Coronary artery (tissue), 2 donors: ENCODE measurements at places on chromosomes 11 and 22.

GRCh38 chr11:61695917-61696316, 15.7 kb downstream of the DAGLA start:
- DNase-seq: peak; percentile 84

- no peak for DNase-seq
Measured at GRCh38 chr11:129973809-129974208, 28.8 kb downstream of the PRDM10 start.

DNA sequence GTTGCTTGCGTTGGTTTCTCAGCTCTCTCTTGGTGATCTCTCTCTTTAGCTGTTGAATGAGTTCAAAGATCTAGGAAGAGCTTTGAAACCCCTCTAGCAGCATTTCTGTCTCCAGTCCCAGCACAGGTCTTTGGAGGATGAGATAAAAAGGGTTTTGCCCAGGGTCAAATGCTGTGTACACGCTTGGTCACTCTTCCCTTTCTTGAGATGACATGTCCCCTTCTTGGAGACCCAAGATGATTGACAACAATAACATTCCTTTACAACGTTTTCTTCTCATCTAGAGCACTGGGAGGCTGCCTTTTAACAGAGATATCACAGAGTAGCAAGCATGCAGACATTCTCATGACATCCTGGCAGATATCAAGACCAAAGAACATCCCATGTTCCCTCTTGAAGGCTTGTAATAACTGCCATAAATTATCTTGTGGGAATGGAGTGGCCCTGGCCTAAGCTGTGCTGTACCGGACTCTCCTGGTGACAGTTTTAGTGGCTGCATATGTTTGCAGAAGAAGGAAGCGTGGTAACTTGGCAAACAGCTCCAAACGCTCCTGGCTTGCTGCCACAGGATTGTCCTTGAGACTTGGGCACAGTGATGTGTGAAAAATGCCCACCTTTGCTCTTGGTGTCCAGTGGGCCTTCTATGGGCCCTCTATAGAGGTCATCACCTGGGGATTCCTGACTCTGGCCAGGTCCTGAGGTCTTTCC, 107.8 kb downstream of the PTPRJ start:
- no peak for DNase-seq

- DNase-seq: peak; percentile 72
Measured at GRCh38 chr11:19370100-19370861, 129.5 kb upstream of the E2F8 start.

DNA sequence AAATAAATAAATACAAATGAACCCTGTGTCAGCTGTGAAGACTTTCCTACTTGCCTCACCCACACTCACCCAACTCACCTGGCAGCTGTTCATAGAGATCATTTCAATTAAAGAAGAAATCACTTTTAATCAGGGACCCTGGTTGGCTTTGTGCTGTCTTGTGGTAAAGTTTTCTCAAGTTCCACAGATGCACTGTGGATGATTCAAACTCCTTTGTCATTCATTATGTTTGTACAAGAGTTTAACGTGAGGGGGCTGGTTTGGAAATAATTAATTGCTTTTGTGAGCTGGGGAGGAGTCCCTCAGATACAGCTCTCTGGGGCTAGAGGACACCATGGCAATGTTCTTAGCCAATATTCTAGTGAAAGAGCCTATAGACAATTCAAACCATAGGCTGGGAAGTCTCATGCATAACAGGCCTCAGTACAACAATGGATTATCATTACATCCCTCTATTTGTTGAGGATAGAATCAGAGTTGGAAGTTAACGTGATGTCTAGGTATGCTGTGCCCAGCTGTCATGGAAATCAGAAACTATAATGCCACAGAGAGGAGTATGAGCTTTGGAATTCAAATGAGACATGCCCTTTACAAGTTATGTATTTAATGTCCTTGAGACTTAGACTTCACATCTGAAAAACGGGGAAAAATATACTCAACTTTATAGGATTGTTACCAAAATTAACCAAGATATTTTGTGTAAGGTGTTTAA, 698.5 kb downstream of the KCNA4 start:
- no peak for DNase-seq

GRCh38 chr11:15780382-15780781, 576.0 kb downstream of the SOX6 start:
- DNase-seq: no peak

GRCh38 chr11:34613015-34613414, 7.9 kb upstream of the EHF start:
- DNase-seq: no peak

DNA sequence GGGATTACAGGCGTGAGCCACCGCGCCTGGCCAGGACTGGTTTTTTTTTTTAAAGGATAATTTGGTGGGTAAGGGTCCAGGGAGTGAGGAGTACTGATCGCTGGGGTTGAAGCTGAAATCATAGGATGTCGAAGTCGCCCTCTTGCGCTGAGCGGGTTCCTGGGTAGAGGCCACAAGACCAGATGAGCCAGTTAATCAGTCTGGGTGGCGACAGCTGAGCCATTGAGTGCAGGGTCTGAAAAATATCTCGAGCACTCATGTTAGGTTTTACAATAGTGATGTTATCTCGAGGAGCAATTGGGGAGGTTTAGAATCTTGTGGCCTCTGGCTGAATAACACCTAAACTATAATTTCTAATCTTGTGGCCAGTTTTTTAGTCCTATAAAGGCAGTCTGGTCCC, 7.8 kb downstream of the APOL5 start:
- DNase-seq: no peak

DNA sequence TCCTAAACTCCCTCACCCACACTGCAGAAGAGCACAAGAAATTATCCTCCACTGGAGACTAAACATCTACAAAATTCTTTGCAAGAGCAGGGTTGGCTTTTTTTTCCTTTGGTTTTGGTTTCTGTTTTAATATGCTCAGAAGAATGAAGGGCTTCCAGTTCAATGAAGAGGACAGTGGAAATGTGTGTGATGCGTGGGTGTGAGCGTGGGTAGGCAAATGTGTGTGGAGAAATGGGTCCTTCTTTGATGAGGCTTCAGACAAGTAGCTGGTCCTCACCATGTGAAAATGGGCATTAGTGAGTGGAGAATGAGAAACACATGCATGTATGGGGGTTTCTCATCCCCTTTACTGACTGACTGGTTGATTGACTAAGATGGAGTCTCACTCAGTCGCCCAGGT, 263.3 kb upstream of the SYN3 start:
- no peak for DNase-seq

- DNase-seq: no peak
Measured at GRCh38 chr11:19697721-19698121, 14.9 kb upstream of the NAV2 start.

DNA sequence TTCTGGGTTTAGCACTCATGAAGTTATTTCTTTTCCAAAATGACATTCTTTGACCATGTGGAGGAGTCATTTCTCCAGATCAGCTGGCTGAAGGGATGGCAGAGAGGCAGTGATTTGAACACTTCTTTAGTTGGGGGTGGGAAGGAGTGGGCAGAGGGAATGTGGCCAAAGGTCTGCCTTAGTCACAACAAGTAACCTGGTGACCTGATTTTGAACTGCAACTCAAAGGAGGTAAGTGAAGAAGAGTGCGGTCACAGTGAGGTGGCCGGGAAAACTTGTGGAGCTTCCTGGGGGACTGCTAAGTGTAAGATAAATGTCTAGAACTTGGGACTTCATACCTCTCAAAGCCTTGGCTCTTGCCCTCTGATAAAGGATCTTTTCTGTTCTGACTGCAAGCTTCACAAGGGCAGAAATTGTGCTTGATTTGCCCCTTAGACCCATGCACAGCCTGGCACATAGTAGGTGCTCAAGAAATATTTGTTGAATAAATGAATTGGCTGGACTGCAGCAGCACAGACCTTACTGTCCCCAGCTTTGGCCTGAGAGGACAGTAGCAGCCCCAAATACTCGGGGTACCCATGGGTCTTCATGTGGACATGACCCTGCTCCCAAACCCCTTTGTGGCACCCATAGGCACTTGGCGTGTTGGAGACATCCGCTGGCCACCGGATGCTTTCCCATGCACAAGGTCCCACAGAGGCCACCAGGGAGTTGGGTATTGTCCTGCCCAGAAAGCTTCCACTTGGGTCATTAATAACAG, 99.0 kb upstream of the ALX4 start:
- peak; percentile 54 for DNase-seq

DNA sequence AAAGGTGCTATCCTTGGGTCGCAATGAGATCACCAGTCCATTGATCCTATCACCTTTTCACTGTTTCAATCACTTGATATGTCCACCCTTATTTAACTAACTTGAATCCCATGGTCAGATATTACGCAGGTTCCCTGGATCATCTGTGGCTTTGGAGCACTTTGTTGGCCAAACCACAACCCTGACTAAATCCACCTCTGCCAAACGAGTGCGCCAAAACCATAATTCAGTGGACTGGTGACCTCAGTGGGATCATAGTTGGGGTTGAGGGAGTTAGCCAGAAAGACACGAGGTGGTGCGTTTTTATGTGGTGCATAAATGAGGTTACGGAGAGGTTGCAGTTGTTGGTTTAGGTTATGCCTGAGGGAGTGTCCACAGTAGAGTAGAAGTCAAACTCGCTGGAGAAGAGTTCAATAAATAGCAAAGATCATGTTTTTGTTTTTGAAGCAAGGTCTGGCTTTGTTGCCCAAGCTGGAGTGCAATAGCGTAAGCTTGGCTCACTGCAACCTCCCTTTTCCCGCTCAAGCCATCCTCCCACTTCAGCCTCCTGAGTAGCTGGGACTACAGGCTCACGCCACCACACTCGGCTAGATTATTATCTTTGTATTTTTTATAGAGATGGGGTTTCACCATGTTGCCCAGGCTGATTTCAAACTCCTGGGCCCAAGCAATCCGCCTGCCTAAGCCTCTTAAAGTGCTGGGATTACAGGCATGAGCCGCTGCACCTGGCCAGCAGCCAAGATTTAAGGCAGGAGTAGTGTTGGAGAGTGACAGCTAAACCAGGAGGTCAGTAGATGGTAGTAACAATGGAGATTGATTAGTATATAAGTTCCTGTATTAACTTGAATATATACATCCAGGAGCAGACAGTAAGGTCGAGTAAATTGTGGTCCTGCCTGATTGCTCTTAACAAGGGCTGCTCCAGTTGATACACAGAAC, 4.5 kb downstream of the FOXR1 start:
- no peak for DNase-seq

DNA sequence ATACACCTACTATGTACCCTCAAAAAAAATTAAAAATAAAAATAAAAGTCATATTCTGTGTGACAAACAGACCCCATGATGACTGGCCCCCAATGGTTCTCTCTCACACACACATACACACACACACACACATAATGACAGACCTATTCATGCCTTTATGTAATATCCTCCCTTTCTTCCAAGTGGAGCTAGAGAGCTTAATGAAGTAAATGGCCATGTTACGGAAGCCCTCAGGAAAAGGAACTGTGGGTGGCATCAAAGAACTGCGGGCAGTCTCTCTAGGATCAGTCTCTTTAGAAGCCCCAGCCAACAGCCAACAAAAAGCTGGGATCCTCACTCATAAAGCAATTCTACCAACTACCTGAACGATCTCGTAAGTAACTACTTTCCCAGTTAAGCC, 125.5 kb downstream of the SIK3 start:
- no peak for DNase-seq

DNA sequence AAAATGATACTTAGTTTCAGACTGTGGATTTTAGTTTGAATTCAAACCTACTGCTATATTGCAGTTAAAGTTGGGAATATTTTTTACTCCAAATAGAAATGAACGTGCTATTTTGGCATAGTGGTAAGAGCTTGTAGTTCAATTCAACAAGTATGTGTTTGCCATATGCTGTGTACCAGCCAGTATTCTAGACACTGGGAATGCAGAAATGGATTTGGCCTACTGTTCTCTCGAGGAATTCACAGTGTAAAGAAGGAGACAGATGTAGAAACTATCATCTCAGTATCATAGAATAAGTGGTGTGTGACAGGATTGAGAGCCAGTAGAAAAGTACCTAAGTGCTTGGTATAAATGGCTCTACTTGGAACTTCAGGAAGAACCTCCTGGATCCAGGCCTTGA, 80.4 kb downstream of the ATXN10 start:
- no peak for DNase-seq

- no peak for DNase-seq
Measured at GRCh38 chr22:22855617-22856308, 31.9 kb upstream of the IGLL5 start.

DNA sequence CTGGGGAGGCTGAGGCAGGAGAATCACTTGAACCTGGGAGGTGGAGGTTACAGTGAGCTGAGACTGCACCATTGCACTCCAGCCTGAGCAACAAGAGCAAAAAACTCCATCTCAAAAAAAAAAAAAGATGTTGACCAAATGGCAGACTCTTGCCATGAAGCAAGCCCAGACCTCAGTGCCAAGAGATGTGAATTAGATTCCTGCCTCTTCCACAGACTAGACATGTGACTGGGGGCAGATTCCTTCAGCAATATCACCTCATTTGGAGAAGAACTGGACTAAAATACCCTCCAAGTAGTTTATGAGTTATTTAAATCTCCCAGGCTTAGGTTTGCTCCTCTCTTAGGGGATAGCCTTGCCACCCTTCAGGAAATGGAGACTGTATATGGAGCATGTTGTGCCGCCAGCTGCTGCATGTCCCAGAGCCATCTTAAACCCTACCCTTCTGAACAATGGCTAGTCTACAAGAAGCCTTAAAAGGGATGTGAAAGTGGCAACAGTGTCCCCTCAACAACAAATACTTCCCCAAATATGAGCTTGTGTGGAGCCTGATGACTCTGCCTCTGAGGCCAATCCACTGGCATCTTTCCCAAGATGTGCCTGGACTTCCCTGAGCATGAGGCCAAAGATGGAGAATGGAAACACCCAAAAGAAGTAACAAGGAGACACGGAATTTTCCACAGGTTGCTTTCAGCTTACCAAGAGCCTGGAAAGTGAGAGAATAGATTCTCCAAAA, 763 bp upstream of the MS4A7 start:
- DNase-seq: no peak

GRCh38 chr22:42298746-42299145, 28.3 kb upstream of the TCF20 start:
- no peak for DNase-seq

GRCh38 chr11:46108751-46109150, 12.5 kb downstream of the PHF21A start:
- no peak for DNase-seq

DNA sequence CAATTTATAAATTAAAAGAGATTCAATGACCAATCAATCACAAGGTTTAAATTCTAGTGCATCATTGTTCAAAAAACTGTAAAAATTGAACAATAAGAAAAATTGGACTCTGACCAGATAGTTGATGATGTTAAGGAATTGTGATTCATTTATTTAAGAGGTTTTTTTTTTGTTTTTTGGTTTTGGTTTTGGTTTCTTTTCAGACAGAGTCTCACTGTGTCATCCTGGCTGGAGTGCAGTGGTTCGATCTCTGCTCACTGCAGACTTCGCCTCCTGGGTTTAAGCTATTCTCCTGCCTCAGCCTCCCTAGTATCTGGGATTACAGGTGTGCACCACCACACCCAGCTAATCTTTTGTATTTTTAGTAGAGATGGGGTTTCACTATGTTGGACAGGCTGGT, 17.1 kb upstream of the EIF3M start:
- DNase-seq: no peak
